Activated naive CD8-positive, alpha-beta T cell treated with anti-CD3 and anti-CD28 coated beads, Interleukin-2, amount 10 ng/mL, durations not matched to agents 7 days and 5 days (primary cell): ENCODE measurements at places on chromosomes 1 and 21. TPM values are rescaled to one million over a fixed set of nuclear protein-coding genes. Genes with fewer than 3 reads are reported as not detected.

The PRXL2B gene
- 37.6 TPM for total RNA-seq

The GPR157 gene
- 3.1 TPM for total RNA-seq

The NR0B2 gene
- total RNA-seq = not detected

The ARHGAP30 gene
- total RNA-seq = 260 TPM

The PLPPR5 gene
- total RNA-seq = not detected

The CYP4B1 gene
- total RNA-seq = not detected

The NUAK2 gene
- total RNA-seq = 14.7 TPM

The EPB41 gene
- 162 TPM for total RNA-seq

The GSTM3 gene
- 5.0 TPM for total RNA-seq

The SPSB1 gene
- total RNA-seq = 1.6 TPM

The CCDC190 gene
- total RNA-seq = not detected

The THEM5 gene
- total RNA-seq = not detected
